Heart left ventricle (tissue), 16 donors: ENCODE measurements at places on chromosomes 12 and 14. TPM values are rescaled to one million over a fixed set of nuclear protein-coding genes. Genes with fewer than 3 reads are reported as not detected.
A peak's percentile ranks its signal among the peaks of the same experiment; 100 is the strongest.

- DNase-seq: no peak
Observed at GRCh38 chr12:5941907-5942306, 3.2 kb downstream of the ANO2 start.

- DNase-seq: no peak
Observed at GRCh38 chr14:53193193-53193592, 40.1 kb upstream of the DDHD1 start.

DNA sequence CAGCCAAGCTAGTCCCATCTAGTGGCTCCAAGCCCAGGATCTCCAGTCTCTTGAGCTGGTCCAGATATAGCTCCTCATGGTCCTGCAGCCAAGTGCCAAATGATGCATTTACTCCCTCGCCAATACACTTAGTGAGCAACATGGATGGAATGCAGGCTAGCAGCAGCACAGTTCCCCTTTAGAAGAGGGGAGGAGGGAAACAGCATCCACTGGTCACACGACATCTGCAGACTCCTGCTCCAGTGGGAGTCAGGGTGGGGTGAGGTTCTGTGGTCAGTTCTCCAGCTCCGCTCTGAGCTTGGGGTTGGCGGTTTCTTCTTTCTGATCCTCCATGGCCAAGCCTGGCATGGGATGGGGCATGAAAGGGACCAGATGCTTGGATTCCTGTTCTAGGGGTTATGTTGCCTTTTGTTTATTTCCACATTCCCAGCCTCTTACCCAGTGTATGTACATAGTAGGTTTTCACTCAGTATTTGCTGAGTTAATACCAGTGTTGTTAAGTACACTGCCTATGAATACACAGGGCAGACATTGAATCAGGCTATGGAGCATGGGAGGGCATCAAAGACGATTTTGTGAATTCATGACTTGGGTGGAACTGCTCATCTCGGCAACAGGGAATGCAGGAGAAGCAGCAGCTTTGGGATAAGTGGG, 57.3 kb downstream of the GALNT16 start:
- peak; percentile 88 for DNase-seq

DNA sequence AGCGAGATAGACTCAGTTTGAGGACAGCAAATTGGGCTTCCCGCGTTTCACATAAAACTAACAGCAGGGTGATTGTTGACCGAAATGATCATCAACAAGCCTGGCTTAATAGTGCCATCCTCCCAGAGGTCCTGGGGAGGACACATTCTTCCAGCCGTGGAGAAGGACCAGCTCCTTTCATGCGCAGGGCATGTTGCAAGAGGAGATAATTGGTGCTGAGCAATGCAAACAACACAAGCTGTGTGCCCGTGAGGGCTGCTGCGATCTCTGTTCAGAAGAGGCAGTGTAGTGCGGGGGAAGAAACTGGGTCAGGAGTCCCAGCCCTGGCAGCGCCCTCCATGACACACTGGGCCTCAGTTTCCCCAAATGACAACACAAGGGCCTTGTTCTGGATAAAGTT, 54.3 kb downstream of the CCDC85C start:
- DNase-seq: no peak

DNA sequence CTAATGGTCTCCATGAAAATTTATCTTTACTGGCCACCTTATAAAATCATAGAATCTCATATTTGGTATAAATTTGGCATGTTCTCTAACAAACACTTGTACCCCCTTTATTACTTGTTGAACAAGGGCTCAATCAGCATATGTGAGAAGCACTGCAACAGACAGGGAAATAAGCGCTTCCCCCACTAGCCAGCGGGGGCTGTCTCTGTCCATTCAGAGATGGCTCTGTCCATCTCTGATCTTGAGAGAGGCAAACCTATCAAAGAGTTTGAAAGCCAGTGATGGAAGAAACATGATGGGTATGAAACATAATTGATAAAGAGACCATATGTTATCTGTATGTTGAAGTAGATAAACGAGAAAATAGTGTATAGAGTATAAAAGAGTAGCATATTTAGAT, 326.8 kb downstream of the PDZRN4 start:
- DNase-seq: no peak

- no peak for DNase-seq
Observed at GRCh38 chr14:102900631-102901571, 21.6 kb upstream of the AMN start.

The CLIP1 gene
- 136 TPM for total RNA-seq

The MYO1H gene
- total RNA-seq: 0.12 TPM
